ENCODE measurements at places on chromosomes 13 and 19.
A peak's percentile ranks its signal among the peaks of the same experiment; 100 is the strongest.

DNA sequence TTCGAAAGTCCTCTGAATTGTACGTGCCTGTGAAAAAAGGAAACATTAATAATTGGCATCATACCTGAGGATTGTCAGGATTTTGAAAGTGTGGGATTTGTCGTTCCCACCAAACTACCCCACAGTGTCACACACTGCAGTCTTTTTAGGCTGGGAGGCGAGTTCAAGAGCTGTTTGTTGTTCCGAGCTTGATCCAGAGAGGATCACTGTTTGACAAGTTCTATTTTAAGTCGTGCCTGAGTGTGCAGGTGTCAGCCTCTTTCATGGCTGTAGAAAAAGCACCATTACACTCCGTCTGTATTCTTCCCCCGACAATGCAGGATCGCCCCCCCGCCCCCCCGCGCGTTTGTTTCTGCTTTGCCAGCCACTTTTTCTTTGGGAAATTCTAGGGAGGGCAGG, 635 bp upstream of the NBEA start:
- DNase-seq, result no peak

DNA sequence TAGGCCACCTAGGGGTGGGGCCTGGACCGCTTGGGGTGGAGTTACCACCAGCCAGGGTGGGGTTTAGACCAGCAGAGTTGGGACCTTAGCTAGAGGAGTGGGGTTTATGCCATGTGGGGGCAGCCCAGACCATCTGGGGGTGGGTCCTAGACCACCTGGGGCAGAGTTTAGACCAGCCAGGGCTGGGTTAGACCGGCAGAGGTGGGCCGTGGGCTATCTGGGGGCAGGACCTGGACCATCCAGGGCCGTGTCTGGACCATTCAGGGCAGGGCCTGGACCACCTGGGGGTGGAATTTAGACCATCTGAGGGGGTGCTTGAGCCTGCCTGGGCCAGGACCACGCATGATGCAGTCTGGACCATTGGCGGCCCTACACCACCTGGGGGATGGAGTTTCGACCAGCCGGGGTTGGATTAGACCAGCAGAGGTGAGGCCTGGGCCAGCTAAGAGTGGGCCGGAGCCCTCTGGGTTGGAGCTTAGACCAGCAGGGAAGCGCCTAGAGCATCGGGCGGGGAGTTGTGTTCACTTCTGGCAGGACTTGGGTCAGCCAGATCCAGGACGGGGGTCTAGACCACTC, 10.0 kb upstream of the CACNG6 start:
- DNase-seq, result no peak

DNA sequence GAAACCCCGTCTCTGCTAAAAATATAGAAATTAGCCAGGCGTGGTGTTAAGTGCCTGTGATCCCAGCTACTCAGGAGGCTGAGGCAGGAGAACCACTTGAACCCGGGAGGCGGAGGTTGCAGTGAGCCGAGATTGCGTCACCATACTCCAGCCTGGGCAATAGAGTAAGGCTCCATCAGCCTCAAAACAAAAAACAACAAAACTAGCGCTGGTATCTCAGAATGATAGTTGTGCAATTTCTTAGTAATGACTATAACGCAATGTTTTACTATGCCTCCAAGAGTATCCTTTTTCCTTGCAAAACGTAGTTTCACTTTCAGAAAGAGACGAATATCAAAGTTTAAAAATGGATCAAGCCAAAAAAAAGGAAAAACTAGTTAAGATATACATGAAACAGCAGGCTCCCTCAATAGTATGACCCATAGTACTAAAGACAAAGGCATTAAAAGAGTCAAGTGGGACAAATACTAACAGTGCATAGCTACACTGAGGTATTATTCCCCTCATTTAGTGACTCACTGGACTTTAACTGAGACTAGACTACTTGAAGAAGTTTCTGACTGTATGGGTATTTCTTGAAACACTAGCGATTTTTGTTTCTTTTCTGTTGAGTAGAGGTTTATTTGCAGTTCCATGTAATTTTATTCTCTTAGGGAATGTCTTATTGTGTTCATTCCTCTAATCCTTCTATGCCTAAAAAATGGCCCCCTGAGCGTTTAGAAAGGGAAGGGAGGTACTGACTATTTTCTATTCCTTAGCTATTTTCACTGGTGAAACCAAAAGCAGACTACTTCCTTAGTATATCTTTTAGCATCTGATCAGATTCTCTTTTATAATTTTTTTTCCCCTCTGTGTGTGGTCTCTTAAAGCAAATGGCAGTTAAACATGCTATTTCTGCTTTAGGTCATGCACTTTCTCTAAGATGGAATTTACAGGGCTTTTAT, 10.4 kb upstream of the ITM2B start:
- no peak for DNase-seq

DNA sequence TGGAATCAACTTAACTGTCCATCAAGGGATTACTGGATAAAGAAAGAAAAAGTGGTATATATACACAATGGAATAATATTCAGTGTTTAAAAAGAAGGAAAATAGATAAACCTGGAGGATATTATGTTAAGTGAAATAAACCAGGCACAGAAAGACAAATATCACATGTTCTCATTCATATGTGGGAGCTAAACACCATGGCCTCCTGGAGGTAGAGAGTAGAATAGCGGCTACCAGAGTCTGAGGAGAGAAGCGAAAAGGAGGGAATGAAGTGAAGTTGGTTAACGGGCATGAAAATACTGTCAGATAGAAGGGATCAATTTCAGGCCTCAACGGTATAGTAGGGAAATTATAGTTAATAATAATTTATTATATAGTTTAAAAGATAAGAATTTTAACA, 147.5 kb upstream of the OBI1 start:
- no peak for DNase-seq

DNA sequence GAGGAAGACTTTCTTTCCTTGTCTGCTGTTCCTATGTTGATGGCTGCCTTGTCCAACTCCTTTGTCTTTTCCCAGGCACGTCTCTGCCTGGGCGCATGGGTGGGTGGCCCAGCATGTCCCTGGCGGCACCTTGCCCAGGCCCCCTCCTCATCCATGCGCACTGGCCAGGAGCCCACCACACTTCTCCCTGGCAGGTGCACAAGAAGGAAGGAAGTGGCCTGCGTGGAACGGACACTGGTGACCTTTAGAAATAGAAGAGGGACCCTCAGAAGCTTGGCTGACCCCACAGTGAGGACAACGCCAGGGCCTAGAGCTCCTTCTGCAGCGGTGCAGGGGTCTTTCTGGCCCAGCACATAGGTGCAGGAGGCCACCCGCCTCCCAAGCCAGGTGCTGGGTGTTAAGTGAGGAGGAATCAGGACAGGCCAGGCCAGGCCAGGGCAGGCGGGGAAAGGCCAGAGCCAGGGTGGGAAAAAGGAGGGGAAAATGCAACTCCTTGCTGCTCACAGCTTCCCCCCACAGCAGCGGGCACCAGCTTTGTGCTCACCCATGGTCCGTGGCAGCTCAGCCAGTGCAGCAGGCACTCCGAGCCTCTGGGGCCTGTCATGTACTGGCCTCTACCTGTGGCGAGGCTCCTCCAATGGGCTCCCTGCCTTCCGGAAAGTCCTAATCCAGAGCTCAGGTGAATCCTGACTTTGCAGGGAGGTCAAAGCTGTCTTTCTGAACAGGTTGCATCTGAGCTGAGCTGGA, 104.0 kb downstream of the SOX1 start:
- DNase-seq, result no peak

DNA sequence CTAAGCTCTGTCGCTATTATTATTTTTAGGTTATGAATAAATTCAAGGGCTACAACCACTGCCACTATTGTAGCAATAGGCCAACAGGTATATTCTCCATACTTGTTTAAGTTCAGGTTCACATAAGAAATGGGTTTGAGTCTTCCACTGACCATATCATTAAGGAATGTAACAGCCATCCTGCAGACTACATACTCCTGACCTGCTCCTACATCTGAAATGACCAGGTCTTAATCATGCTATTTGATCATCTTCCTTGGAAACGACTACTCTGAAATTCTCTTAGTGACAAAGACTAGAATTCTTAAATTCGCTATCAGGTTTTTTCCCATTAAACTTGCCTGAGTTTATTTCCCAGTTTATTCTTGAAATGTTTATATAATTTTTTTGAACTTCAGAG, 66.8 kb downstream of the IPO5 start:
- DNase-seq, result no peak

- no peak for DNase-seq
Measured at GRCh38 chr13:81116461-81117282, 775.7 kb upstream of the SPRY2 start.

DNA sequence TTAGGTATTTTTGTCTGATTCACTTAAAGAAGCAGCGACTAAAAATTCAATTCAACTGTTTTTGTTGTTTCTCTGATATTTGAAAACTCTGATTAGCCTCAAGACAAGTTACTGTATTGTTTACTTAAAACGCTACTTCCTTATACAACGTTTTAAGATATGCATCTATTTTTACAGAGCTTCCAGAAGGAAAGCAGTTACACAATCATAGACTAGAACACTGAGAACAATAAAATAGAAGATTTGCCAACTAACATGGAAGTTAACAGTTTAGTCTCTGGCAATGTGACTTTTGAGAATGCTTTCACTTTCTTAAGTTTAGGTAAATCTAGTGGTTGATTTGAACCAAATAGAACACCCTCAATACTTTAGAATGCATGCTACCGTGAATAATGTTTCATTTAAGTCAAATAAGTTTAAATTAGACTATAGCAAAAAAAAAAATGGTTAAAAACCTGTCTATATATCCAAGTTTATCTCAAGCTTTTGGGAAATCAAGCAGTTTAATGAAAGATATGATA, 614.8 kb downstream of the DACH1 start:
- no peak for DNase-seq

- DNase-seq, result no peak
Measured at GRCh38 chr19:47228168-47228936, 2.6 kb downstream of the BBC3 start.

- no peak for DNase-seq
Measured at GRCh38 chr19:48632692-48633147, 4.5 kb downstream of the DBP start.

DNA sequence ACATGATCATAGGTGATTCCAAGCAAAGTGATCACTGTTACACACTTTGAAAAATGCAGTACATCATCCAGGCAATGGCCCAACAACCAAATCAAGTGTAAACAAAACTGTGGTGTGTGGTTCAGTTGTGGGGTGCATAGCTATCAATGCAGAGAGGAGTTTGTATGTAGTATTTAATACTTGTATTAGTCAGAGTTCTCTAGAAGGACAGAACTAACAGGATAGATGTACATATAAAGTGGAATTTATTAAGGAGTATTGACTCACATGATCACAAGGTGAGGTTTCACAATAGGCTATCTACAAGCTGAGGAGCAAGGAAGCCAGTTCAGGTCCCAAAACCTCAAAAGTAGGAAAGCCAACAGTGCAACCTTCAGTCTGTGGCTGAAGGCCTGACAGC, 249.3 kb upstream of the HTR2A start:
- no peak for DNase-seq

DNA sequence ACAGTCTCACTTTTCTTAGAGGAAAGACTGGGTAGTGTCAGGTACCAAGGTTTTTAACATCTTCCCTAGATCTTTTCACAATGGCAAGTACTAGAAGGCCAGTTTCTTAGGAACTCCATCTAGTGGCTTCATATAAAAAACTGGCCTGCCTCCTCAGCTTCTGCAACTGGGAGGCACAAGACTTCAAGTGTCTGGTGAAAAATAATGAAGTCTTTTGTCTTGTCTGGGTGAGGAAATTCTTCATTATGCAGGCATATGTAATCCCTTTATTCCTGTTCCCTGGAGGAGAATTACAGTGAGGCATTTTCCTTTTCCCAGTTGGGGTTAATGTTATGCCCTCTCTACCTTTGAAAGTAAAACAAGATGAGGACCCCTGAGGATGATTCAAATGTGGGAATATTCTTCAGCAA, 300.5 kb downstream of the NALCN start:
- no peak for DNase-seq

DNA sequence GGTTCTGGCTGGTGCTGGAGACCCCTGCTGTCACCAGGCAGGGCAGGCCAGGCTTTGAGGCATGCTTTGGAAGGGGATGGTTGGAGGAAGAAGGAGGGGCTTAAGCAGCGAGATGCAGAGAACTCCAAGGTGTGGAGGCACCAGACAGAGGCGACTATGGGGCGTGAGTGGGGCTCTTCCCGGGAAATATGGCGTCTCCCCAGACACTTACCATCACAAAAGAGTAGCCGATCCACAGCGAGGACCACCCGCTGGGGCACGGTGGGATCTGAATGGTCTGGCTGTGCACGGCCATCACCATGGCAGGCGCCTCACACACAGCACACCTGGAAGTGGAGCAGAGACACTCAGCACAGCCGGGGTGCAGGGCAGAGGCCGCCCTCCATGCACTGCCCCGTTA, 151.9 kb downstream of the COL4A1 start:
- DNase-seq, result no peak

GRCh38 chr19:29804493-29804892, 7.3 kb upstream of the CCNE1 start:
- DNase-seq, result no peak

DNA sequence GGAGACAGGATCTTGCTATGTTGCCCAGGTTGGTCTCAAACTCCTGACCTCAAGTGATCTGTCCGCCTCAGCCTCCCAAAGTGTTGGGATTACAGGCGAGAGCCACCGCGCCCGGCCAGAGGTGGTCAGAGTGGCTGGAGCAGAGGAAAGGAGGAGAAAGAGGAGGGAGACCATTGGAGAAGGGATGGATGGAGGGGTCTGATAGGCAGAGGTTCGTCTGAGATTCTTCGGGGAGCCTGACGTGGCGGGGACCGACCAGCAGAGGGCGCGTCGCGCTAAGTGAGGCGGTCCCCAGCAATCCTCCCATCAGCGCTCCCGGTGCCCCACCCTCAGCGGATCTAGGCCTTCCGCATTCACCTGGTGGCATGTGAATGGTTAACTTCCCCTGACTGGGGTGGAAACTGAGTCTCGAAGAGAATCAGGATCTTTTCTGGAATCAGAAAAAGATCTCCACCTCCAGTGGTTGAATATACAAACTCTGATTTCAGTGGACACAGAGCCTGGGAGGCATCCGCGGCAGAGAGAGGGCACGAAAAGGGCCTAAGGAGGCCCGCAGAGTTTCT, 8.8 kb downstream of the GTPBP3 start:
- peak; percentile 65 for DNase-seq

DNA sequence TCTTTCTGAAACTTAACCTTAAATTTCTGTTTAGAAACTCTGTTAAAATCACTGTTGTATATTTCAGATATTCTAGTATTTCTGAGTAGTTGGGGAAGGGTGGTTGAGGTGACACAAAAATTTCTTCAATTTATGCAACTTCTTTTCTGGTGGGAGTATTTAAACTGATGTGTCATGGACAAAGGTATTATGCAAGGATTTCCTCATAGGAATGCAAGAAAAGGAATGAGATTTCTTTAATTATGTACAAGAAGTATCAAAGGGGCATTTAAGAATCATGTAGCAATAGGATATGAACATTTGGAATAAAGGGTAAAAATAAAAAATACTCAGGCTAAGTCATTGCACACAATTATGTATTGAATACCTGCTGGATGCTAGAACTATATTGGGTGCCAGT, 575.8 kb upstream of the KLF12 start:
- DNase-seq, result no peak

GRCh38 chr13:73281746-73282145, 222.9 kb downstream of the KLF5 start:
- no peak for DNase-seq

- no peak for DNase-seq
Measured at GRCh38 chr19:33550768-33551167, 29.2 kb upstream of the PEPD start.

All from frontal cortex (tissue), 4 donors.